A549 treated with ZK216348 at 1 μM for 4 hours (cell line): ENCODE measurements at places on chromosomes 6 and 20. TPM values are rescaled to one million over a fixed set of nuclear protein-coding genes. Genes with fewer than 3 reads are reported as not detected.

The POPDC3 gene
- total RNA-seq = 23.1 to 27.6 TPM (median 24.5 TPM) in 5 replicates

The NR2E1 gene
- 0.09 TPM in 1 of 5 replicates, not detected in the others for total RNA-seq

The TBP gene
- total RNA-seq = 12.5 to 18.6 TPM (median 14.5 TPM) in 5 replicates

The DACT2 gene
- total RNA-seq = 0.14 to 0.27 TPM (median 0.15 TPM) in 5 replicates

The ZC3H12D gene
- 0.09 to 0.23 TPM in 2 of 5 replicates, not detected in the others for total RNA-seq

The COX4I2 gene
- not detected in 5 replicates for total RNA-seq

The SEMG1 gene
- total RNA-seq = not detected in 5 replicates

The VSX1 gene
- total RNA-seq = 0.89 to 1.2 TPM (median 1.0 TPM) in 5 replicates

The SLC35D3 gene
- total RNA-seq = 0.10 to 0.11 TPM in 2 of 5 replicates, not detected in the others
